ENCODE measurements at places on chromosomes 2 and 18.

DNA sequence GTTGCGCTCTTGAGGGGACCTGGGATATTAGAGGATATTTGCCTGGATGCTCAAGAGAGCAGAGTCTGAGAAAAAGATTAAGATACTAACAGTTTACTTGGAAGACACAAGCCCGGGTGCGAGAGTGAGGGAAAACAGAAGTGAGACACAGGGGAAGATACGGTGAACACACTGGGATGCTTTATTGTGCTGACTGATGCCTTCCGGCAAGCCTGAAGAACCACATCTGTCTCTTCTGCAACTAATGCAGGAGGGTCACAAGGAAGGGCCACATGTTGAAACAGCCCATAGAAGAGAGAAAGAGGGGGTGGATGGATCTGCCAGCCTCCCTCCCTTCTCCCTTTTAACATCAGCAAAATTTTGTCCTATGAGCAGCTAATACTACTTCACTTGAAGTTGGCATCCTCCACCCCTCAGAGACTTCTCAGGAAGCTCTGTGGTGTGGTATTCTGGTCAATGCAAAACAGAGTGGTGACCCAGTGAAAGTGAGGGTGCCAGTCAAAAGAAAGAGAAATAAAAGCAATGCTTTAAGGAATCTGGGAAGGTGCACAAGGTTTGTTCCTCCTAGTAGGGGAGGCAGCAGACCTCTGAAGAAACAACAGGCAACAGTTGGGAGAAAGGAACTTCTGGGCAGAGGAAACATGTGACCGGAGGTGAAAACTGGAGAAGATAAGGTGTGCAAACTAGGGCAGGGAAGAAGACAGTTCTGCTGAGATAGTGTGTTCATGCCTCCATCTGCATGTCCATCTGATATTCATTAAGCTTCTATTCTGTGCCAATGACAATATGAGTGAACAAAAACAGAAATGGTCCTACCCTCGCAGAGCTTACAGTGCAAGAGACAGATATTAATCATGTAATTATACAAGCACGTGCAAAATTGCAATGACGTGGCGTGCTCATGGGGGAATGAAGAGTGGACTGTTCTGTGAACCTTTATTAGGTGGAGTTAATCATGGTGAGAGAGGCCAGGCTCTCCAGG is 107.1 kb downstream of the LYPD6B start:
- DNase-seq = no peak

DNA sequence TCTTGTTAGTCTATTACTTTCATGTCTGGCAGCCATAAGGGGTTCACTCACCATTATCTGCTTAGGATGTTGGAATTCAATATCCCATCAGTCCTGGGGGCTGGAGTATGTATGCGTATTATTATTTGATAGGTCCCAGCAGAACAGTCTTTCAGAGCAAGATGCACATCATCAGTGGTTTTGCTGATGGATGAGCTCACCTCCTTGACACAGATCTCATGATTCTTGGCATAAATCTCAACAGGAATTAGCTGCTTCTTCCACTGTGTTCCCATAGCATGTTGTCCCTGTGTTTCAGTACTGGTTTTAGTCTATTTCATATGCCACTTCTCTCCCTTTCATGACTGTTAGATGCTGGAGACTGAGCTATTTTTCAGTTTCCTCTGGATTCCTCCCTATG is 442.5 kb downstream of the ARHGAP15 start:
- DNase-seq = no peak

DNA sequence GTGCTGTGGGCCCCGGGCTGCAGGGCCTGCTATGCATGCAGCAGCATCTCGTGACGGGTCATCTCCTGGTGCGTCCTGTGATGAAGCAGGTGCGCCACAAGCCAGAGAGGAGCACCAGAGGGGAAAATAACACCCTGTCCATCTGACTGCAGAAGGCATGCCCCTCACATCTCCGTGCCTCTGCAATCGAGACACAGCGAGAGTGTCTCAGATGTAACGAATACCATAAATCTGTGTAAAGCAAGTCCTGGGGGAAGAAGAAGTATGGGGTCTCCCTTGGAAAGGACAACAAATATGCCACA is 137.5 kb downstream of the PTGR3 start:
- no peak for DNase-seq

- no peak for DNase-seq
These were observed 228.4 kb upstream of the SP5 start for GRCh38 chr2:170486730-170487129.

- no peak for DNase-seq
These were observed 29.8 kb downstream of the PXDN start for GRCh38 chr2:1714291-1715064.

DNA sequence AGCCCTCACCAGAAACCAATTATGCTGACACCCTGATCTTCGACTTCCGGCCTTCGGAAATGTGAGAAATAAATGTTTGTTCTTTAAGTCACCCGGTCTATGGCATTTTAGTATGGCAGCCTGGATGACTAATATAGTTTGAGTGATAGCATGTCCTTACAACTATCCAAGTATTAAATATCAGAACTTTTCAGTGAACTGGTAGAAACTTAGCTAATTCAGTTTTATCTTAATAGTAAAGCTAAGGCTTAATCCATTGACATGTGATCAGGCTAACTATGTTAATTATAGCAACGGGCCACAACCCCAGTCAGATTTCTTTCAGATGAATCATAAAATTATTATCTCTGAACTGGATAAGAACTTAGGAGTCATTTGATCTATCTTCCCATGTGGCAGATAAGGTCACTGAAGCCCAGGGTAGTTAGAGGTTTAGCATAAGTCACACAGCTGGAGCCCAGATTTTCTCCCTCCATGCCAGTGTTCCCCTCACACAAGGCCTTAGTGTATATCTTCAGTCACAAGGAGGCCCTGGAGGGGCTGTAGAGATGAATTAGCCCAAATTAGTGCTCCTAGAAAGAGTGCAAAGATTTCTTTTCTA is 40.7 kb upstream of the UPP2 start:
- DNase-seq = no peak
